Liver (tissue), 10 donors: ENCODE measurements at places on chromosomes 5 and 9.

DNA sequence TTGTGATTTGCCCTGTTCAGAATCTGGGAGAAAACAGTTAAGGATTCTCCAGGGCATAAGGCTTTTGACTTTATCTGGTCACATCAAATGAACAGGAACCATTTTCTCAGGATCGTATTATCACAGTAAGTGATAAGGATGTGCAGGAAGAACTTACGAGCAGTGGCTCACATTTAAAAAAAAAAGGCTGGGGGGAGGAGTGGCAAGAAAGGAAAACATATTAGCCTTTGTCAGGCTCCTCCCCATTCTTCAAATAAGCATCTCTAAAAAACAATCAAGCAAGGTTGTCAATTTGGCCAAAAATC is 234.3 kb upstream of the TMEM161B start:
- no peak for DNase-seq

- DNase-seq, result no peak
Measured at GRCh38 chr5:63563008-63563917, 399.0 kb downstream of the HTR1A start.

GRCh38 chr9:84325347-84325973 is 15.1 kb downstream of the SLC28A3 start:
- DNase-seq, result no peak

GRCh38 chr5:83227611-83228010 is 150.3 kb downstream of the XRCC4 start:
- no peak for DNase-seq

- DNase-seq, result no peak
Measured at GRCh38 chr9:31608881-31609280, 775.6 kb upstream of the ACO1 start.

DNA sequence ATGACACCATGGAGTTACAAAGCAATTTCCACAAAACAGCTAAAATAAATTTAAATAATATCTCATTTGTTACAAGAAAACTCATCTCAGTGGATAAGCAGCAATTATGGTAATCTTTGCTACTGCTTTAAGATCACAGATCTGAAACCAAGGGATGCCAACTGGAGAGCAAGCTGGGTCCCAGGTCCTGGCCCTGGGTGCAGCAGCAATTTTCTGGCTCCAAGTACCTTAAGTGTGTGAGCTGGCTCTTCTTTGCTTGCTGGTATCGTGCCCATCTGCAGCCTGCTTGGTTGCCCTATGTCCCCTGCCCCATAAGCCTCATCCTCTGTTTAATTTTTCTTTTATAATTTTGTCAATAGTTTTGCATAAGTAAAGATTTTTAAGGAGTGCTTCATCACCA is 41.5 kb upstream of the DIRAS2 start:
- DNase-seq, result no peak

DNA sequence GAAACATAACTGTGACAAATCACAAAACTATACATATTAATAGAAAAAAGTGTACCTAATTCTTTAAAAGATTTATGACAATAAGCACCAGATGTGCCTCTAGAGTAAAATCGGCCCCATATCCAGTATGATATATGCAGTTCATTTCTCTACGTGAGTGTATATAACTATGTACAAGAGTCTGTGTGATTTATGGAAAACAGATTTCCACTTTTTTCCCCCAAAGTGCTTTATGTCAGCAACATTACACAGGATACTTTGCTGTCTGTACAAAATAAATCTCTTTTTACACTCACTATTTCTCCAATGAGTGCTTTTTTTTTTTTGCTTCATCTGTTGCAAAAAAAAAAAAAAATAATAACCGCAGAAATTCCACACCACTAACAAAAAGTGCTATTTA is 298.8 kb upstream of the RFX3 start:
- no peak for DNase-seq

DNA sequence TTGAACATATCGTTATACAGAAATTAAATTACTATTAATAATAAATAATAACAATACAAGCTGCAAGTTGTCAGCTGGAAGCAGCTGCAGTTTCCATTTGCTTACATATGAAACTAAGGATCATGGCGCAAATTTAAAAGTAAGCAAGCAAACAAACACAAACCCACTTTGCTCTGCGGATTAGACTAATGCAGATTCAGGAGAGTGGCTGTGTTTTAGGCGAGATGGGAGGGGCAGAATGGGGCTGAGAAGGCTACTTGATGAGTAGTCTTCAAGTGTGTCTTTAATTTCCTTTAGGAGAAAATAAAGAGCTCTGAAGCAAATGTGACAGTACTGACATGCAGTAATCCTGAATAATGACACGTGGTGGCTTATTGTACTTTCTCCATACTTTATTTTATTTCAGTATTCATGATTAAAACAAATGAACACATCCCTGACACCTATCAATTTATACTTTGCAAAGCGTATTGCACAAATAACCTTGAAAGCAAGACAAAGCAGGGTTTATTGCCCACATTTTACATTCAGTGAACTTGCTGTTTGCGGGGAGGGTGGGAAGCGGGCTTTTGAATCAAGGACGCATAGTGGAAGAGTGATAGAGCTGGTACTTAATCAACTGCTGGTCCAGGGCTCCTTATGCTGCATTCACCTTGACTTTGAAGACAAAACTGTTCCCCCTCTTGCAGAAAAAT is 221.4 kb upstream of the TRIM32 start:
- no peak for DNase-seq

DNA sequence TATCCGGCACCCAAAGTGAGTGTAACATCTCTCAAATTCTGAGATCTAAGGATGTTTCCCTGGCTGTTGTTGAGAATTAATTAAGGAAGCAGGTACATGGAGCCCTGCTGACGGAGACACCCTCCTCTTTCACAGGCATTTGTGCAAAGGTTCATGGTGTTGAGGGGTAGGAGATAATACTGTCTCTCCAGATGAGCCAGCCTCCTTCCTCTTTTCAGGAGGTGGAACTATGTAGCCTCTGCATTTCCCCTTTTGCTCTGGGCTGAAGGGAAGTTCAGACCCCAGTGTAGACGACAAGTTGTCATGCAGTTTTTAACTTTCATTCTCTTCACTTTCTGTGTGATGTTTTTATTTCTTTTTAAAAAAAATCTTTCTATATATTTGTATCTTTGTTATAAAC is 107.5 kb downstream of the GALNT10 start:
- DNase-seq, result no peak

DNA sequence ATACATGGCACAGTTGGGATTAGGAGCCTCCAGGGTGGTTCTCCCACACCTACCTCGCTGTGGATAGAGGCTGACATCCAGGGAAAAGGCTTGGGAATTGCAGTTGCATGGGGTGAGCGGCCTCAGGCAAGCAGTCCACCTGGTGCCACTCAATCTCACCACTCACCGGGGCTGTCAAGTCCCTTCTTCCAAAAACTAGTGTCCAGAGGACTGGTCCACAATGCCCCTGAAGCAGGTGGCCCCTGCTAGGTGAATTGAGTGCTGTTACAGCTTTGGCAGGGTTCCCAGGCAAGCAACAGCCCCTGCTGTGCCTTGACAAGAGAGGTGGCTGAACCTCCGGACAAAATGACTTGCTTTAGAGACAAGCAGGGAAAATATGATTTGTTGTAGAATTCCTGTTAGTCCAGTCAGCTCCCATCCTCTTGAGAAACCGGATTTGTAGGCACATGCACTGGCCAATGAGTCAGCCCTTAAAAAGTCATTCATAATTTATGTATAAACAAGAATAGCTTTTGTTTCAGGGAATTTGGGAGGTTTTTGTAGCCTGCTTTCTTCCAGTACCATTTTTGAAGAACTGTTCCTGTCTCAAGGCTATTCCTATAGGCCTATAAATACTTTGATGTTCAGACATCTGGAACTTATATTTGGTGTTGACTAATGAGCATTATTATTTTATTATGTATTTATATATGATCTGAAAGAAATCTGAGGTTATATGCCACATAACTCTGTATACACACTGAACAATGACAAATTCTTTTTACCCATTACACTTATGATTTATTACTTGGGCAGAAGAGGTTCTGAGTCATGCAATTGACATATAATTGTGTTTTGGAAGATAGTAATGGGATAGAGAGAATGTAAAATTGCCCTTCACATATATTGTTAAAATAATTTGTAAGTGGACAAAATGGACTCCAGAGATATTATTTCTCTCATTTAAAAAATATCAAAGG is 411.1 kb downstream of the ACTL7B start:
- no peak for DNase-seq
